ENCODE measurements at places on chromosomes 7 and 10. TPM values are rescaled to one million over a fixed set of nuclear protein-coding genes. Genes with fewer than 3 reads are reported as not detected.

PCDH15 gene
- total RNA-seq, result not detected

JCAD gene
- total RNA-seq, result 30.5 TPM

DNA sequence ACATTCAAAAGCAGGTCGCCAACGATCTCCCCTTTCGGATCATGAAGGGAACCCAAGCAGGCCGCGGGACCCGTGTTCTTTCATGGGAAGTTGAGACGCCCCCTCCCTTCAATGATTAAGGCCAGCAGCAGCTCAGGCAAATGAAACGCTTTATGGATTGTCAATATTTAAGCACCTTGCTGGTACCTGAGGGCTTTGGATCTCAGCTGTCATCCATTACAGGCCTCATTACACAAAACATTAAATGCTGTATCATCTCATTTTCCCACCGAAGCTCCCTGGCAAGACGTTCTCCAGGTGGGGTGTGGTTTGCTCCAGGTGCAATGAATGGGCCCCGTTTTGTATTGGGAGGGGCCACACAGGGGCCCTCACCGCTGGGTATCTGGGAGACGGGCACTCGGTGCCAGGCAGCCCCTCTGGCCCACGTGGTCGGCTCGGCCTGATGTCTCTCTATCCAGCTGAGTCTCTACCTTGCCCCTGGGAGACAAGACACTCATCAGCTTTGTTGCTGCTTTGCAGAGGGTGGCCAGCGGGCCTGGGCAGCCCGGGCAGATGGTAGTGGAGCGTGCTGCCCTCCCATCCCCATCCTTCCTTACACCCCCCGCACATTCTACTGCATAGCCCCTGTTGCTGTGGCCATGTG is 456.1 kb upstream of the FOXK1 start:
- no peak for DNase-seq

- no peak for DNase-seq
Observed at GRCh38 chr10:5616046-5616445, 50.3 kb downstream of the ASB13 start.

All from PC-9 (cell line).